ENCODE measurements at places on chromosomes 2 and 18.

GRCh38 chr18:46477425-46478011 lies 179.5 kb downstream of the LOXHD1 start:
- DNase-seq, result no peak

DNA sequence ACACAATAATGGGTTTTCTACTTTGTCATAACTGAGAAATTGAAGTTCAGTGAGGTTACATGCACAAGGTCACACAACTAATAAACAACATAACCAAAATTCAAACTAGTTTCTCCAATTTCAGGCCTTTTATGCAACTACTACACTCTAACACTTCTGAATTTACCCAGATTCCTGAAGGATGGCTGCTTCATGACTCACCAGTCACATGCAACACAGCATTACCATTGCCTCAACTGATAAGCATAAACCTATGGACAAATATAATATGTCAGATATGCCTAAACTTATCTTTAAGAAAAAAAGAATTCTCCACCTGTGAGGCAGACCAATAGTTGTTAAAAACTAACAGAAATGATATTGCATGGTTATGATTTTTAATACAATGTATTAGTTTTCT lies 586.5 kb upstream of the SLC8A1 start:
- no peak for DNase-seq

DNA sequence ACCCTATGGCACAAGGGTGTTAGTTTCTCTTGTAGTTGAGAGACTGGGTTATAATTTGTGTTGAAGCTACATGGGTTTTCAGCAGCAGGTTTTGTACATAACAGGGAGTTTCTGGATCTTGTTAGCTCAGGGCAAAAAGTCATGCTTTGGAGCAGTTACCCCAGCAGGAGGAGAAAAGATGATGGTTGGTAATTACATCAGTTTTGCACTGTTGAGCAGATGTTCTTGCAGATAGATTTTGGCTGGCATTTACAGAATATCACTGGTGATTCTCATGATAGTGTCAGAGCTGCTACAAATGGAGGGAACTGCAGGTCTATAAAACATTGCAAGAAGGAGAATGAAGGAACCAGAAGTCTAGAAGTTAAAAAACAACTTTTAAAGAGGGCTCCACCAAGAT lies 215.2 kb upstream of the ATP5MC3 start:
- DNase-seq, result no peak

GRCh38 chr2:206556357-206556949 lies 85.8 kb upstream of the FAM237A start:
- DNase-seq, result no peak

GRCh38 chr2:70010576-70011111 lies 49.2 kb upstream of the ASPRV1 start:
- DNase-seq, result no peak

- DNase-seq, result no peak
These were observed 66.3 kb upstream of the RPE start for GRCh38 chr2:209936106-209936666.

DNA sequence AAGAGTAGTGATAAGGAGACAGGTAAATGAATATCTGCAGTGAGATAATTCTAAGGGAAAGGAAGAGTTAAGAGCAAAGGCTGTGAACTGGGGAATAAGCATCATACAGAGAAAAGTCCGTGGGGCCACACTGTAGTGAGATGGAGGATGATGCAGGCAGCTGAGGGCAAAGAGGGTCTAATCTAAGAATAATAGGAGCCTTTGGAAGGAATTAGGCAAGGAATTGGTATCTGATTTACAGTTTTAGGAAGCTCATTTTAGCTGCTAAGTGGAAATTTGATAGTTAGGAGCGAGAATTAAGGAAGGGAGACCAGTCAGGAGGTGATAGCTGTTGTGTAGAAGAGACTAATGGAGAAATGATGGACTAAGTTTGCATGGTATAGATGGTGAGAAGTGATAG lies 43.5 kb downstream of the KIF5C start:
- no peak for DNase-seq

GRCh38 chr2:72572501-72572900 lies 253.3 kb downstream of the EXOC6B start:
- DNase-seq, result no peak

DNA sequence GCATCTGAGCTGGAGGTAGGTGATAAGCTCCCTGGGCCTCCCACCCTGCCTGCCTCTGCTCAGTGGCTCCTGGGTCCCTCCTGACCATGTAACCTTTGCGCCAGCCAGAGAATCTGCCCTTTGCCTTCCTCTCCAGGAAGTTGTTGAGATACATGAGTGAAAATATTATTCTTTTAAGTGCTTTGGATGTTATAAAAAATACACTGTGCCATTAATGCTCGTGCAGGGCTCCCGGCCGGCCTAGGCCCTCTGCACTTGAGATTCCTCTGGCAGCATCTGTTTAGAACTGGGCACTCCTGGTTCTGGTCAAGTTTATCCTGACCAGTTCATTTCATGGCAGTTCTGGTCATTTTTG lies 18.8 kb downstream of the AGAP1 start:
- DNase-seq, result no peak

GRCh38 chr2:30446602-30447148 lies 371 bp upstream of the LCLAT1 start:
- no peak for DNase-seq

GRCh38 chr2:238077292-238077691 lies 16.5 kb downstream of the SCLY start:
- no peak for DNase-seq

DNA sequence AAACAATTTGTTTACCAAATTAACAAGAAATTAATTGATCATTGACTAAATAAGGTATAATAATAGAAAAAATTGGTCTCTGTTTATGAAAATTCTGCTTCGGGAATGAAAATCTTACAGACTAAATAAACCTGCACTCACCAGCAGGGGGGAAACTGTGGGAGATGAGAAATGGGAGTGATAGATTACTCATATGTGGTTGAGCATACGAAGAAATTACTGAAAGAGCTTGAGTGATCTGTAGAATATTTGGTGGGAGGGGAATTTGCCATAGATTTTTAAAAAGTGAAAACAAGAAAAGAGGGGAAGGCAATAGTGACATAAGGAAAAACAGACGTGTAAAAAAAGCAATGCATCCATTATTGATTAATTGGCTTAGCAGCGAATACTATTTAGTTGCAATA lies 2.2 kb downstream of the HMSD start:
- no peak for DNase-seq
